ENCODE measurements at places on chromosomes 2 and 18.

DNA sequence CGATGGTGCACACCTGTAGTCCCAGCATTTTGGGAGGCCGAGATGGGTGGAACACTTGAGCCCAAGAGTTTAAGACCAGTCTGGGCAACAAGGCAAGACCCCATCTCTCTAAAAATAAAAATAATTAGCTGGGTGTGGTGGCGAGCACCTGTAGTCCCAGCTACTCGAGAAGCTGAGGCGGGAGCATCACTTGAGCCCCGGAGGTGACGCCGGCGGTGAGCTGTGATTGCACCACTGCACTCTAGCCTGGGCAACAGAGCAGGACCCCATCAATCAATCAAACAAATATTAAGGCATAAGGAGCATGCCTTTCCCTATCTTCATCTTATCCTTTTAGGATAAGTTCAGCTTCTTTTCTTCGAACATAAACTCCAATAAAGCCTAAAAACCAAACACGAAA is 1.1 kb downstream of the WDSUB1 start:
- no peak for DNase-seq

DNA sequence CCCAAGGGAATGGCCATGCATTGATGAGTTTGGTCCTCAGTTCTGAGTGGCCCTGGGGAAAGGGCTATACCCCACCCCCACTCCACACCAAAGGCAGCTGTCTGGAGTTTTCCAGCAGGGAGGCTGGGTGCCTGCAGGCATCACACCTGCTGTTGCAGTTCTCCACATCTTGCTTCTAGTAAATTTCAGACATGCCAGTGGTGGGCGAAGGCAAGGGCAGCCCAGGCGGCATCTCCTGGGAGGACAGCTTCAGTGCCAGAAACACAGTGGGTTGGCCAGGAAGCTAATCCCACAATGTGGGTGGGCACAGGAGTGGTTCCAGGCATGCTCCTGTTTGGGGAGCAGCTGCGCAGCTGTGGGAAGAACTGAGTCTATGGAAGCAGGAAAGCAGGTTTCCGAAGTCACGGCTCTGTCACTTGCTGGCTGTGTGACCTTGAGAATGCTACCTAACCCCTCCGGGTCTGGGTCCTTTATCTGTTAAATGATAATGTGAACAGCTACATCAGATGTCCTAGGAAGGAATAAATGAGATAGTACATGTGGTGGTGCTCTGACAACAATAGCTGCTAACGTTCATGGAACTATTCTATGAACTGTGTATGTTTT is 84.6 kb upstream of the SPTBN1 start:
- DNase-seq, result no peak

DNA sequence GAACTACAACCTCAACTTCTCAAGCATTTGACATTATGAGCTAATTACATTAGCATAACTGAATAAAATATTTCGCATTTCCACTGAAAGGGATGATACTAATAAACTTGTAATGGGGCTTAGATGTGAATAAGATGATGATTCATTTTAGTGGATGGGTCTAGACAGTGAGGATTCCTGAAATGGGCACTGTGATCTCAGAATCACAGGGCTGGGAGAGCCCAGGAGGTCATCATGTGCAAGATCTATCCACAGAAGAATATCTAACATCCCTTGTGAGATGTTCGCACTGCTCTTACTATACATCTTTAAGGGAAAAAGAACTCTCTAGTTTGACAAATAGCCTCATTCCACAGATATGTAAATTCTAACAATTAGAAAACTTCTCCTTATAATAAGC is 245.7 kb downstream of the DYM start:
- no peak for DNase-seq

DNA sequence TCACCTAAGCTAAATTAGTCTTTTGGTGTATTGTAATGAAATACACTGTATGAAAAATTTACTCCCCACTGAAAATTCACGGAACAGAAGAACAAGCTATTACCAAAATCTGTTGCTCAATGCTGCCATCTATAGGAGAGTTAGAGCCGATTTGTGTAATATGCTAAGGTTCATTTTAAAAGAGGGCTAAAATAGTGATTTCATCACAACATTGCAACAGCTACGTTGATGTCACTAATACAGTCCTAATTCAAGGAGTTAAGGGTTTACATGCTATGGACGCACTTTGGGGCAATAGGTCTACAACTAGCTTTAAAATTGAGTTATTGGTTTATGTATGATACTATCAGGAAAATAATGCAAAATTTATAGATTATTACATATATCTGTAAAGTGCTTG is 3.0 kb upstream of the IRS1 start:
- no peak for DNase-seq

- DNase-seq, result no peak
Observed at GRCh38 chr2:40666398-40666797, 214.5 kb upstream of the SLC8A1 start.

GRCh38 chr2:120405759-120406099 is 59.8 kb downstream of the INHBB start:
- DNase-seq, result no peak

GRCh38 chr2:17388798-17389197 is 129.4 kb downstream of the RAD51AP2 start:
- no peak for DNase-seq

- DNase-seq, result no peak
Observed at GRCh38 chr18:48313792-48314191, 95.4 kb downstream of the ZBTB7C start.

GRCh38 chr18:79738581-79739439 is 58.9 kb upstream of the KCNG2 start:
- no peak for DNase-seq

Measured in stimulated activated CD4-positive, alpha-beta T cell treated with anti-CD3 and anti-CD28 coated beads, Interleukin-12 subunit alpha, Interleukin-12 subunit beta, amount 100 ng/mL, for 4 hours (primary cell).